Thoracic aorta (tissue), 2 donors: ENCODE measurements at places on chromosomes 12 and 14. TPM values are rescaled to one million over a fixed set of nuclear protein-coding genes. Genes with fewer than 3 reads are reported as not detected.

Gene KLHDC2
- total RNA-seq: 53.9 TPM

Gene MIP
- not detected for total RNA-seq

- no peak for DNase-seq
Measured at GRCh38 chr14:33842299-33842698, 108.6 kb downstream of the EGLN3 start.

GRCh38 chr12:64560396-64561301 is 49.6 kb upstream of the RASSF3 start:
- no peak for DNase-seq

GRCh38 chr14:105529569-105530284 is 3.3 kb downstream of the TMEM121 start:
- DNase-seq: no peak

Gene NOXRED1
- total RNA-seq: not detected

Gene SIX4
- 14.0 TPM for total RNA-seq
